ENCODE measurements at places on chromosomes 3 and 15.

GRCh38 chr3:29590012-29590411 is 309.1 kb downstream of the RBMS3 start:
- H3K36me3 ChIP-seq = no peaks in the 10 kb centered on the region
- no peak overlapping the region for H3K4me3 ChIP-seq
- DNase-seq = no peak
- H3K27ac ChIP-seq = no peak overlapping the region
- H3K4me1 ChIP-seq = no peaks in the 10 kb centered on the region

- H3K36me3 ChIP-seq = no peaks in the 10 kb centered on the region
- no peak overlapping the region for H3K4me3 ChIP-seq
- no peak for DNase-seq
- H3K27ac ChIP-seq = no peak overlapping the region
Measured at GRCh38 chr3:87833039-87833377, 225.8 kb downstream of the CGGBP1 start.

- no peaks in the 10 kb centered on the region for H3K27me3 ChIP-seq
- no peaks in the 10 kb centered on the region for H3K36me3 ChIP-seq
- H3K4me3 ChIP-seq = no peak overlapping the region
- H3K27ac ChIP-seq = no peak overlapping the region
Measured at GRCh38 chr3:11258958-11259357, 13.2 kb upstream of the ATG7 start.

DNA sequence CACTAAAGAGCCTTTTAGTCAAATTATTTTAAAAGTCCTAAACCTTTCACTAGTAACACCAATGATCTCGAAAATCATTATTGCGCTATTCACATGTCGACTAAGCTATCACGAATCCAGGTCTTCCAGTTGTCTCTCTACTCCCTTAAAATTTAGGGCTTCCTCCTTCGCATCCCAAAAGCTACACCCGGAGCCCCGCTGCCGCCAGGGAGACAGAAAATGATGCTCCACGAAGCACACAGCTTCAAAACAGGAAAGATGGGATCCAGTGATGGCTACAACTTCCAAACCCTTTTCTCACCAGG is 253 bp downstream of the IFT80 start:
- DNase-seq = no peak
- H3K36me3 ChIP-seq = no peaks in the 10 kb centered on the region
- peak overlapping the region; percentile 97 for H3K27ac ChIP-seq
- H3K27me3 ChIP-seq = no peaks in the 10 kb centered on the region

- no peaks in the 10 kb centered on the region for H3K4me1 ChIP-seq
- no peak overlapping the region for H3K27ac ChIP-seq
- no peaks in the 10 kb centered on the region for H3K36me3 ChIP-seq
Measured at GRCh38 chr15:99706557-99707303, 26.5 kb downstream of the LYSMD4 start.

GRCh38 chr15:41778521-41778920 is 4.2 kb downstream of the MAPKBP1 start:
- H3K4me1 ChIP-seq = peaks cover 28% of the 10 kb centered on the region
- H3K36me3 ChIP-seq = no peaks in the 10 kb centered on the region
- no peak for DNase-seq
- H3K27ac ChIP-seq = no peak overlapping the region
- no peak overlapping the region for H3K4me3 ChIP-seq

- H3K27ac ChIP-seq = no peak overlapping the region
- H3K36me3 ChIP-seq = no peaks in the 10 kb centered on the region
- H3K4me1 ChIP-seq = no peaks in the 10 kb centered on the region
- no peak for DNase-seq
Measured at GRCh38 chr15:85454403-85454802, 74.0 kb downstream of the AKAP13 start.

DNA sequence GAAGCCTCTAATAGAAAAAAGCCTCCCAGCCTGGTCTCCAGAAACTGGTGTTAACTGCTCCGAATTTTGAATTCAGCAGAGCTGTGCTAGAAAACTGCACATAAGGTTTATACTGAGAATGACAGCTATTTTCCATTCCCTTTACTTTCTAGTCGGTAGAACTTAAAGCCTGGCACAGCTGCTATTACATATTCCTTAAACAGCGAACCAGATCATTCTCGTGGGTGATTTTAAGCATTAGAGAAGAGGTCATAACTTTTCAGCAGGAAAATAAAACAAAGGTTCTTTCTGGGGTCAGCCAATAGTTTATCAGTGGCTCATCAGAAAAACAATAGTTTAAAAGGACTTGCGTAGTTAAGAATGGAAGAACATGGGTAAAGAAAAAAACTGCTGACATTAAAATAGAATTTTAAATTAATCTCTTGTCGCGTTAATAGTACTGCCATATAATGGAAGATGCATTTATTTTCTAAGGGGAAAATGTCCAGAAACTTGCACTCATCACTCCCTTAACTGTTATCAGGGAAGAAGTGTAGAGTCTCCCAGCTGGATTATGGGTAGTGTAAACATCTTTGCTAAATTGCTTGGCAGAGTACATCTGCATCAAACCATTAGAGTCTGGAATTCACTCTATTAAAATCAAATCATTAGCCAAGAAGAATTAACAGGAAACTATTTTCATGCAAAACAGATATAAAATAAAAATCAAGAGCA is 7.9 kb downstream of the VGLL4 start:
- H3K4me1 ChIP-seq = peaks cover 1% of the 10 kb centered on the region
- H3K27ac ChIP-seq = no peak overlapping the region
- no peak for DNase-seq

DNA sequence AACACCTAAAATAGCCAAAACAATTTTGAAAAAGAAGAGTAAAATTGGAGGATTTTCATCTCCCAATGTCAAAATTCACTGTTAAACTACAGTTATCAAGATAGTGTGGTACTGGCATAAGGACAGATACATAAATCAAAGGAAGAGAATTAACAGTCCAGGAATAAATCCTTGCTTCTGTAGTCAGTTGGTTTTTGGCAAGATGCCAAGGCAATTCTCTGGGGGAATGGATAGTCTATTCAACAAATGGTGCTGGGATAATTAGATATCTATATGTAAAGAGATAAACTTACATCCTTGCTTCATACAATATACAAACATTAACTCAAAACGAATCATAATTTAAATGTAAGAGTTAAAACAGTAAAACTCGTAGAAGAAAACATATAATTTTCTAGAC is 57.9 kb upstream of the SELENOK start:
- no peaks in the 10 kb centered on the region for H3K36me3 ChIP-seq
- no peak for DNase-seq
- no peak overlapping the region for H3K27ac ChIP-seq

DNA sequence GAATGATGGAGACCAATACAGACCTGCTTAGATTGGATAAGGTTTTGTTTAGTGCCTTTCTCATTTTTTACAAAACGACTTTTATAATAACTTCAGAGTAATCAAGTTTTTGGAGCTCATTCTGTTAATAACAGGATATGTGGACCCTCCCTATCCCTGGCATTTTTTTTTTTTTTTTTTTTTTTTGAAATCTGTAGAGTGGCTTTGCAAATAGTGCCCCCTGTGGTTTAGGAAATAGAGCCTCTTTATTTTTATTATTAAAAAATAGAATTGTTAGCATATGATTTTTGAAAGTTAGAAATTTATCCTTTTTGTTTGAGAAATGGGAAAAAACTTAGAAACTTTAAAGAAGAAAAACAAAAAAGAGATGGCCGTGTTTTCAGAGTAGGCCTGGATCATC is 11.4 kb downstream of the SKIL start:
- H3K27me3 ChIP-seq = no peaks in the 10 kb centered on the region
- no peak overlapping the region for H3K4me3 ChIP-seq
- H3K27ac ChIP-seq = no peak overlapping the region
- H3K4me1 ChIP-seq = no peaks in the 10 kb centered on the region
- no peak for DNase-seq
- H3K36me3 ChIP-seq = no peaks in the 10 kb centered on the region

DNA sequence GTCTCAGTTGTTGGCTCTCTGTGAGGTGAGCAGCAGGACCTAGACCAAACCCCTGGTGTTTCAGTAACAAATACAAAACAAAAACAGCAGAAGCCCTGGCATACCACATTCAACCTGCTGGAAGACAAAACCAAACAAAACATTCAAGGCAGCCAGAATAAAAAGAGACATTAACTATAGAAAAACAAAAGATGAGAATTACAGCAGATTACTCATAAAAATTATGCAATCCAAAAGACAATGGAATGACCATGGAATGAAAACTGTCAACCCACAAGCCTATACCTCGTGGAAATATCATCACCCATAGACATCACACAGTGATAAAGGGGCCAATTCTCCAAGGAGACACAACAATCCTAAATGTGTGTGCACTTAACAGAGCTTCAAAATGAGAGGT is 106.0 kb upstream of the IQSEC1 start:
- peaks cover 2% of the 10 kb centered on the region for H3K4me1 ChIP-seq
- H3K27me3 ChIP-seq = no peaks in the 10 kb centered on the region
- no peaks in the 10 kb centered on the region for H3K36me3 ChIP-seq
- no peak for DNase-seq

GRCh38 chr15:90836296-90836871 is 32.0 kb upstream of the FURIN start:
- H3K27ac ChIP-seq = no peak overlapping the region
- no peak for DNase-seq
- no peaks in the 10 kb centered on the region for H3K27me3 ChIP-seq

DNA sequence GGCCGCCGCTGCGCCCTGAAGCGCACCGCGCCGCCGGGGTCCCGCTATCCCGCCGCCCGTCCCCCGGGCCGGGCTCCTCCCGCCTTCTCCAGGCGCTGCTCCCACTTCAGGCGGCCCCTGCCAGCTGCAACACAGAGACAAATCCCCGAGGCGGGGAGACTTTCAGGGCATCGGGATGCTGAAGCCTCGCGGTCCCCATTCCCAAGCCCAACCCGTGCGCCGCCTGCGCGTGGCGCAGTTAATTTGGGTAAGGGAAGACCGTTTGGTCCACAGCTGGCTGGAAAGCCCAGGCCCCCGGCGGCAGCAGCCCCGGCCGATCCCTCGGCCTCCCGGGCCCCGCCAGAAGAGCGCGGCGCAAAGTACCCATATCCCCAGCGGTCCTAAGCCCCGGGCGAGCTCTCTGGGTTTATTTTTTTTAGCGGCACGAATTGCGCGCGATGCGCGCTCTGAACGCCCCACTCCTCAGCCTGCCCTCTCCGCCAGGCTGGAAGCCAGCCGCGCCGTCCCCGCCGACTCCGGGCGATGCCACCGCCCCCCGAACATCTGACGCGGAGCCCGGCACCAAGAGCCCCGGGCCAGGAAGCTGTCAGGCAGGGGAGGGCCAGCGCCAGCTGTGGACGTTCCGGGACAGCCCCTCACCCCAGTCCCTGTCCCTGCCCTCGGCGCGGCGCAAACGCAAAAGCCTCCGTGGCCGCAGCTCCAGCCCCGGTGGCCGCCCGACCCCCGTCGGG is 517 bp downstream of the FBN1 start:
- peaks cover 34% of the 10 kb centered on the region for H3K27me3 ChIP-seq
- peak overlapping the region; percentile 50 for H3K4me3 ChIP-seq
- H3K27ac ChIP-seq = no peak overlapping the region
- no peaks in the 10 kb centered on the region for H3K36me3 ChIP-seq
- DNase-seq = no peak

GRCh38 chr3:72310419-72311380 is 525.8 kb upstream of the PROK2 start:
- no peaks in the 10 kb centered on the region for H3K36me3 ChIP-seq
- no peak for DNase-seq
- 0 out of 2 replicates have a peak, but pooled peaks cover 2% of the 10 kb centered on the region for H3K4me1 ChIP-seq
- H3K27ac ChIP-seq = no peak overlapping the region
- no peak overlapping the region for H3K4me3 ChIP-seq

GRCh38 chr3:171293142-171293782 is 166.9 kb downstream of the TNIK start:
- H3K27me3 ChIP-seq = no peaks in the 10 kb centered on the region
- no peaks in the 10 kb centered on the region for H3K36me3 ChIP-seq
- no peak overlapping the region for H3K4me3 ChIP-seq
- DNase-seq = no peak

DNA sequence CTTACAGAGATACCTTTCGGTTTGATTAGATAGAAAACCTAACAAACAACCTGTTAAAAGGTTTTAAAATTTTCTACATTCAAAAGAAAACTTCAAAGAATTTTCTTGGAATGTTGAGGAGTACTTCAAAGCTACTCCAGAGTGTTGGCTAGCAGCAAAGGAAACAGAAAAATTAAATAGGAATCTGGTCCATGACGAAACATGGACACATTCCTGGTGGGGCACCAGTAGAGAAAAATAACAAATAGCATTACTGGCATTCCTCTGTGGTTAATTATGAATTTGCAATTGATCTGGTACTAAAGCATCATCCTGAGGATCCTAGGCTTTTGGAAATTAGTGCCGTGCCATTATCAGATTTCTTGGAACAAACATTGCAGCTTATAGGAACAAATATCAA is 59.5 kb upstream of the DPPA4 start:
- H3K27ac ChIP-seq = no peak overlapping the region
- no peak overlapping the region for H3K4me3 ChIP-seq
- DNase-seq = no peak
- H3K4me1 ChIP-seq = no peaks in the 10 kb centered on the region

DNA sequence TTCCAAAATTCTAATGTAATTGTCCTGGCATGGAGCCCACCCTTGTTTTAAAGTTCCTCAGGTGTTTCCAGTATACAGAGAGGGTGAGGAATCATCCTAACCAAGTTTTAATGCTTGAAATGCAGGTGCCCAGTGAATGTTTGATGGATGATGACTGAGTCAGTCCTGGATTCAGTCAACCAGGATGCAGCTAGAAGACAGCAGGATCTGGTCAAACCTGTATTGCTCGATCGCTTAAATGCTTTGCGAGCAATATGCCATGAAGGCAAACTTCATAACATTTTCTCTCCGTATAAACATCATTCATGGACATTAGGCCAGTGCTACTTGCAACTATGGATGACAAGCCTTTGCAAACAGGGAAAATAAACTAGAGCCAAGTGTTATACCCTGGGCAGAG is 591.2 kb downstream of the RSL24D1 start:
- H3K4me3 ChIP-seq = no peak overlapping the region
- H3K27ac ChIP-seq = no peak overlapping the region
- peaks cover 2% of the 10 kb centered on the region for H3K27me3 ChIP-seq

DNA sequence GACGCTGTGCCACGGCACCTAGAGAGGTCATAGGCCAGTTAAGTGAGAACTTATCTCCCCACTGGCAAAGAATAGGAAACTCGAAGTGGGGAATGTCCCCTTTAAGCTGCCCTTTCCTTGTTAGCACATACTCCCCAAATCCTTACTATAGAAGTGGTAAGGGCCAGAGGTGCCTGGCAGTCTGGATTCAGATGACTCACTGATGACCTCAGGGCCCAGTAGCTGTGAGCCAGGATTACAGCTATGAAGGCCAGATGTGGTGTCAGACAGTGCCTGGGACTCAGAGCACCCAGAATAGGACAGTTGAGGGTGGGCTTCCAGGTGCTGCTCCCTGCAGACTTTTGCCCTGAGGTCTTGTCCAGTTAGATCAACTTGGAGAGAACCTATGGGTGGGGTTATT is 37.7 kb downstream of the PDIA5 start:
- peaks cover 2% of the 10 kb centered on the region for H3K4me1 ChIP-seq
- no peaks in the 10 kb centered on the region for H3K27me3 ChIP-seq
- H3K36me3 ChIP-seq = peaks cover 3% of the 10 kb centered on the region
- DNase-seq = no peak

Measured in H1 (cell line).